ENCODE measurements at places on chromosomes 13 and 19. TPM values are rescaled to one million over a fixed set of nuclear protein-coding genes. Genes with fewer than 3 reads are reported as not detected.
A peak's percentile ranks its signal among the peaks of the same experiment; 100 is the strongest.

GRCh38 chr13:82898586-82898985 lies 983.7 kb downstream of the SLITRK1 start:
- DNase-seq, result no peak
- no peaks in the 10 kb centered on the region for H3K27me3 ChIP-seq
- no peaks in the 10 kb centered on the region for H3K4me1 ChIP-seq
- no peak overlapping the region for H3K27ac ChIP-seq
- no peak overlapping the region for H3K4me3 ChIP-seq

DNA sequence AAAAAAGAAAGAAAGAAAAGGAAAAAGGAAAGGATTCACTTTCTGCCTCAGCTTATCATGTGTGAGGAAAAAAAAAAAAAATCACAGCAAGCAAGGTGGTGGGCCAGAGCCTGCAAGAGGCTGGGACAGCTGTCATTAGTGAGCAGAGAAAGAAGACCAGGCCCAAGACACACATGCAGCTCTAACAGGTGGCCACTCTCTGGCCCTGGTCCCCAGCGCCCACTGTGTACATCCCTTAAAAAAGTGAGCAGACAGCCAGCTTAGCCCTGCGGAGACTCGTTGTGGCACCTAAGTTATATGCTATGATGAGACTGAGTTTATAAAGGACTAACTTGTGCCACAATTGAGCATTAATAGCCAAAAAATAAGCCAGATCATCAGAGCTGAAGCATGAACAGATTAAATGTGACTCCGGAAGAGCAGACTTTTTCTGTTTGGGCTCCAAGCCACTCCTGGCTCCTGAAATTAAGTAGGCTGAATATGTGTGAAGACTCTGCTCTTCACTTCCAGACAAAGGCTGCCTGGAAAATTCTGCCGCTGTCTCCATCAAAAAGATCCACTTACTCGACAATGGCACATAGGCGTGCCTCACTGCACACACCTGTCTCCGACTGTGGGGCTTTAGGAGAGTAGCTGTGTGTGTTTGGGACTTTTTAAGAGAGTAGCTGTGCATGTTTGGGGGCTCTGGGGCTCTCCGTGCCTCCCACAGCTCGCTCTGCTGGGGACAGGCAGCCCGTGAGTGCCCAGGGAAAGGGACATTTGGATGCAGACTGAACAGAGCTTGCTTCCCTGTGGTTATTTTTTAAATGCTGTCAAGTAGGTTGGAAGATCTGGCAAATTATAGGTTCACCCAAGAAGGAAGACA lies 55.0 kb downstream of the LATS2 start:
- peaks cover 15% of the 10 kb centered on the region for H3K4me1 ChIP-seq
- H3K27me3 ChIP-seq, result no peaks in the 10 kb centered on the region
- no peak for DNase-seq
- H3K27ac ChIP-seq, result peak overlapping the region; percentile 67
- no peak overlapping the region for H3K4me3 ChIP-seq

- DNase-seq, result no peak
- H3K27ac ChIP-seq, result no peak overlapping the region
- H3K4me1 ChIP-seq, result no peaks in the 10 kb centered on the region
- no peak overlapping the region for H3K4me3 ChIP-seq
- H3K36me3 ChIP-seq, result no peaks in the 10 kb centered on the region
Observed at GRCh38 chr19:18763674-18764590, 27.2 kb downstream of the COMP start.

SPIB gene
- 1.9 TPM for total RNA-seq

DNA sequence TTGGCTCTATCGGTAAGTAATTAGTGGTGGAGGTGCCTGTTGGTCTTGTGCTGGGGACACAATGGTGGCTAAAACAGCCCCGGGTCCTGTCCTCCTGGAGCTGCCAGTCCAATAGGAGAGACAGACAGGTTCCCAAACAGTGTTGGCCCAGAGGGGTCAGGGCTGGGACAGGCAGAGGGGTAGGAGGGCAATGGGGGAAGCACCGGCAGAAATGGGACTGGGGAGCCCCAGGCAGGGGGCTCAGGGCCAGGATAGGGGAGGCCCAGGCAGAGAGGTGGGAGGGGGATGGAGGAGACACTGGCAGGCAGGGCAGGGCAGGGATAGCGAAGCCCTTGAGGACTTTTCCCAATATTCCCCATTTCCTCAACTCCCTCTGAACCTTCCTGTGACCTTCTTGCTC lies 2.2 kb upstream of the FBL start:
- peaks cover 2% of the 10 kb centered on the region for H3K36me3 ChIP-seq
- no peak overlapping the region for H3K4me3 ChIP-seq
- peaks cover 34% of the 10 kb centered on the region for H3K4me1 ChIP-seq
- H3K27ac ChIP-seq, result no peak overlapping the region
- peaks cover 10% of the 10 kb centered on the region for H3K27me3 ChIP-seq
- DNase-seq, result no peak

ZNF527 gene
- 9.2 TPM for total RNA-seq

DNA sequence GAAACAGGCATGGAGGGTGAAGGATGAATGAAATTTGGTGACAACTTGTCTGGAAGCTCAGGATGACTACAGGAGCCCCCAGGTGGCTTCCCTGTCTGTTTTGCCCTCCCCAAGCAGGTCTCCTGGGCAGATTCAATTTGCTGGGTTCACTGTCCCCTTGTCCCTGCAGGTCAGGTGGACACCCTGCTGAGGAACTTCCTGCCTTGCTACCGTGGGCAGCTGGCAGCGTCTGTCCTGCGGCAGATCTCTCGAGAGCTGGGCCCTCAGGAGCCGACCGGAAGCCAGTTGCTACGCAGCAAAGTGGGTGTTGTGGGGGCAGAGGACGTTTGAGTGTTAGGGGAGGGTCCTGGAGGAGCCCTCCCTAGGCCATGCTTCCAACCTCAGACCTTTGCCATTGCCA lies 19.1 kb downstream of the PGLS start:
- no peaks in the 10 kb centered on the region for H3K27me3 ChIP-seq
- DNase-seq, result no peak
- H3K4me1 ChIP-seq, result no peaks in the 10 kb centered on the region
- H3K27ac ChIP-seq, result no peak overlapping the region
- H3K36me3 ChIP-seq, result no peaks in the 10 kb centered on the region
- no peak overlapping the region for H3K4me3 ChIP-seq

ACP7 gene
- total RNA-seq, result not detected

GRCh38 chr19:5078666-5079065 lies 109.8 kb downstream of the KDM4B start:
- no peak overlapping the region for H3K4me3 ChIP-seq
- peaks cover 3% of the 10 kb centered on the region for H3K4me1 ChIP-seq
- DNase-seq, result no peak
- peaks cover 5% of the 10 kb centered on the region for H3K36me3 ChIP-seq
- no peak overlapping the region for H3K27ac ChIP-seq

- H3K27ac ChIP-seq, result peak overlapping the region; percentile 54
- DNase-seq, result no peak
- peaks cover 5% of the 10 kb centered on the region for H3K27me3 ChIP-seq
- no peak overlapping the region for H3K4me3 ChIP-seq
- H3K36me3 ChIP-seq, result no peaks in the 10 kb centered on the region
Observed at GRCh38 chr19:2603334-2603733, 99.2 kb downstream of the GNG7 start.

PLK5 gene
- total RNA-seq, result not detected

PPP1R13L gene
- 4.5 TPM for total RNA-seq

SRRM5 gene
- total RNA-seq, result 0.40 TPM

DNA sequence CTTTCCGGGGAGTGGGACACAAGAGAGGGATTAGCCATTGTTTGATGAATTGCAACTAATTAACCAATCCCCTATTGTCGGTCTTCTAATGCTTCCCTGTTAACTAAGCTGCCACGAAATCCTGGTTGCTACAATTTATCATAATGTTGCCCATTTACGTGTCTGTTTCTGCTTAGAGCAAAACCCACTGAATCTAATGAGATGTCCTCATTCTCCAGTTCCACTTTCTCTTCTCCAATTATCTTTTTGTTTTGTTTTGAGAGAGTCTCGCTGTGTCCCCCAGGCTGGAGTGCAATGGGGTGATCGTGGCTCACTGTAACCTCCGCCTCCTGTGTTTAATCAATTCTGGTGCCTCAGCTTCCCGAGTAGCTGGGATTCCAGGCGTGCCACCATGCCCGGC lies 5.2 kb upstream of the DPP9 start:
- H3K27ac ChIP-seq, result no peak overlapping the region
- H3K36me3 ChIP-seq, result no peaks in the 10 kb centered on the region

SHISA2 gene
- 0.62 TPM for total RNA-seq

- no peaks in the 10 kb centered on the region for H3K36me3 ChIP-seq
- H3K27me3 ChIP-seq, result no peaks in the 10 kb centered on the region
- H3K4me3 ChIP-seq, result no peak overlapping the region
- H3K4me1 ChIP-seq, result no peaks in the 10 kb centered on the region
Observed at GRCh38 chr13:57935965-57936364, 304.4 kb downstream of the PCDH17 start.

DNA sequence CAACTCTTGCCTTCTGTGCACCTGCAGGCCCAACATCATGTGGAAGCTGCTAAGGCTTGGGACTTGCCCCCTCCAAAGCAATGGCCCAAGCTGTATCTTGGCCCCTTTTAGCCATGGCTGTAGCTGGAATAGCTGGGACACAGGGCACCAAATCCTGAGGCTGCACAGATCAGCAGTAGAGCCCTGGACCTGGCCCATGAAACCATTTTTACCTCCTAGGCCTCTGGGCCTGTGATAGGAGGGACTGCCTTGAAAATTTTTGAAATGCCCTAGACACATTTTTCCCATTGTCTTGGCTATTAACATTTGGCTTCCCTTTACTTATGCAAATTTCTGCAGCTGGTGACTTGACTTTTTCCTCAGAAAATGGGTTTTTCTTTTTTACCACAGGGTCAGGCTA lies 68.7 kb downstream of the ING1 start:
- DNase-seq, result no peak
- no peaks in the 10 kb centered on the region for H3K36me3 ChIP-seq
- peaks cover 24% of the 10 kb centered on the region for H3K27me3 ChIP-seq
- no peak overlapping the region for H3K27ac ChIP-seq
- no peak overlapping the region for H3K4me3 ChIP-seq
- no peaks in the 10 kb centered on the region for H3K4me1 ChIP-seq

- no peak for DNase-seq
- no peak overlapping the region for H3K27ac ChIP-seq
- H3K4me1 ChIP-seq, result peaks cover 2% of the 10 kb centered on the region
- peaks cover 2% of the 10 kb centered on the region for H3K36me3 ChIP-seq
Observed at GRCh38 chr13:97852181-97852874, 101.1 kb upstream of the IPO5 start.

Data from T-helper 17 cell (primary cell).